Stimulated activated CD8-positive, alpha-beta memory T cell treated with anti-CD3 and anti-CD28 coated beads, Interleukin-2, amount 100 ng/mL, for 1 hour (primary cell): ENCODE measurements at places on chromosomes 11 and 22.

DNA sequence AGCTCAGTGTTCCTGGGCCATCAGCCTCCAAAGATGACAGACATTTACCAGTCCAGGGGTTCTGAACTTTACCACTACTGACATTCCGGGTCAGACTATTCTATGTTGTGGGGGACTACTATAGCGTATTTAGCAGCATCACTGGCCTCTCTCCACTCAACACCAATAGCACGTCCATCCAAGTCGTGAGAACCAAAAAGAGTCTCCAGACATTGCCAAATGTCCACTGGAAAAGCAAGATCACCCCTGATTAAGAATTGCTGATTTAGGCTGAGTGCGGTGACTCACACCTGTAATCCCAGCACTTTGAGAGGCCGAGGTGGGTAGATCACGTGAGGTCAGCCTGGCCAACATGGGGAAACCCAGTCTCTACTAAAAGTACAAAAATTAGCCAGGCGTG is 5.3 kb downstream of the PES1 start:
- no peak for DNase-seq

DNA sequence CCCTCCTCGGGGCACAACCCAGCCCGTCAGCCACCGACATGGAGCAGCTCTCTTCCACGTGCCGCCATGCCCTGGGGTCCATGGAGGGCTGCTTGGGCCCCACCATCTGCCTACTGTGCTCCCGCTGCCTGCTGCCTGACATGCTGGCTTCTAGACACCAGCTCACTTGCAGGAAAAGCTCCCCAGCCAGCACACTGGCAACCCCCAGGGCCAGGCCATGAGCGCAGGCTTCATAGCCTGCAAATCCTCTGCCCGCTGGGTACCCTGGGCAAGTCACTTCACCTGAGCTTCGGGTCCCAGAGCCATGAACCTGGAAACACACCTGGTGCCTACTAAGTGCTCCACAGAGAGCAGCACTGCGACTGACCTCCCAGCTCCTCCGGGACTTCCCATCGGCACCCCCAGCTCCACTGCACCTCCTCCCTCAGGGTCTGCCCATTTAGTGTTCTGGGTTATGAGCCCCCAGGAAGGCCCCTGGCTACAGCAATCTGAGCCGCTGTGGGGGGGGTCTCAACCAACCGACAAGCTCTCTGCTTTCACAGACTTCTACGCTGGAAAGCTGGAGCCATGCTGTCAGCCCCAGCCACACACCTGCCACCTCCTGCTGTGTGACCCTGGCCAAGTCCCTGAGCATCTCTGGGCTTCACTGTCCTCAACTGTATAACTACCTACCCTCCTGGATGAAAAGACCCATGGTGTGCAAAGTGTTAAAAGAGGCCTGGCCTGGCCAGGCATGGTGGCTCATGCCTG is 139.2 kb downstream of the CRYBB2 start:
- DNase-seq = no peak

DNA sequence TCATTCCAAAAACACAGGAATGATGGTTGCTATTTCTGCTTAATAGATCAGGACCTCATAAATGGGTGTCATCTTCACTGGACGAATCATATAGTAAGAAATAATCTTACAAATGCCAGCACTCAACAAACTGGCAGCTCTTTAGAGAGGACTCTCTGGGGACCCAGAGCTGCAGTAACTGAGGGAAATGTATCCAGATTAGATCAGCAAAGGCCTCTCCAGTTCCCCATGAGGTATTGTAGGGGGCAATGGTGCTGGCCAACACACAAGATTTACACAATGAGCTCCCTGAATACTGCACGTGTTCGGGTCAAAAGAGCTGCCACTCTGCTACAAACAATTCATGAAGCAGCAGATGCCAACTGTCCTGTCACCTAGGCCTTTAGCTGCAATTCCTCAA is 110.2 kb downstream of the RBFOX2 start:
- no peak for DNase-seq

DNA sequence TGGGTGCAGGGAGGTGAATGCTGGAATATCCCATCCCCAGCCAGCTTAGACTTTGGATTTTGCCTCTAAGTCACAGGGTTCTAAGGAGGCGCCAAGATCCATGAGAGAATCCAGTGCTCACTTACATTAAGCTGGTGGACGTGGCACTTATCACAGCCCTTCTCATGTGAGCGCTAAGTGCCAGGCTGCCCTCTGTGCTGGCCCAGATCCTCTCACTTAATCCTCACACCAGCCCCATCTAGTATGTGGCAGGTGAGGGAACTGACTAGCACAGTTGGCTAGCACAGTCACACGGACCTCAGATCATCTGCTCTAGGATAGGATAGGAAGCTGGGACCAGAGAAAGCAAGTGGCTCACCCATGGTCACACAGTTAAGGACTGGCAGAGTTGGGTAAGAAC is 3.6 kb downstream of the HMOX1 start:
- DNase-seq = no peak

- no peak for DNase-seq
These were observed 12.9 kb downstream of the MN1 start for GRCh38 chr22:27788500-27789288.
